ENCODE measurements at places on chromosomes 11 and 22.

DNA sequence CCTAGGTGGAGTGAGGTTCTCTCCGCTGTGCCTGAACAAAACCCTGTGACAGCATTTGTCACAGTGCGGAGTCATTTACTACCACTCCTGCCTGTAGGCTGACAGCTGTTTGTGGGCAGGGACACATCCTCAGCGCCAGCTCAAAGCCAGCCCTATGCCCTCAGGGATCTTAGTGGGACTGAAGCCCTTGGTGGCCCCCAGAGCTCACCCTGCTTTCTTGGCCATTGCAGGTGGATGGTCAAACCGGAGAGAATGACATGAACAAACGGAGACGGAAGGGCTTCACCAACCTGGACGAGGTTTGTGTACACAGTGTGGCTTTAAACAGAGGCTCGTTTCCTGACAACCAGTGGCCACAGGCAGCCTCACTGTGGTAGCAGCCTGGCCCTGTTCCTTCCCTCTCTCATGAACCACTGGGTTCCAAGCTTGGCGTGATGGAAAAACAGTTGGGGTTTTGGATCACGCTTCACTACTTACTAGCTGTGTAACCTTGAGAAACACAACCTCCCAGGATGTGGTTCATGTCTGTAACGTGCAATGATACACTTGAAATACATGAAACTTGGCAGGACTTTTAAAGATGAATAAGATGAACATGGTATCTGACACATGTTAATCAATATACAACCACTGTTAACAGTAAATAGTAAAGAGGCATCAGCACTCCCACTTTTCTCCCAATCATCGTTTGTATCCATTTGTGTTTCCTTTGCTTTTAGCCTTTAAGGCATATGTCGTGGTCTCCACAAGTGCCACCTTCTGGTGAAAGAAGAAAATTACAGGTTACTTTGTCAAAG lies 125.8 kb downstream of the MICAL2 start:
- peak; percentile 17 for DNase-seq

DNA sequence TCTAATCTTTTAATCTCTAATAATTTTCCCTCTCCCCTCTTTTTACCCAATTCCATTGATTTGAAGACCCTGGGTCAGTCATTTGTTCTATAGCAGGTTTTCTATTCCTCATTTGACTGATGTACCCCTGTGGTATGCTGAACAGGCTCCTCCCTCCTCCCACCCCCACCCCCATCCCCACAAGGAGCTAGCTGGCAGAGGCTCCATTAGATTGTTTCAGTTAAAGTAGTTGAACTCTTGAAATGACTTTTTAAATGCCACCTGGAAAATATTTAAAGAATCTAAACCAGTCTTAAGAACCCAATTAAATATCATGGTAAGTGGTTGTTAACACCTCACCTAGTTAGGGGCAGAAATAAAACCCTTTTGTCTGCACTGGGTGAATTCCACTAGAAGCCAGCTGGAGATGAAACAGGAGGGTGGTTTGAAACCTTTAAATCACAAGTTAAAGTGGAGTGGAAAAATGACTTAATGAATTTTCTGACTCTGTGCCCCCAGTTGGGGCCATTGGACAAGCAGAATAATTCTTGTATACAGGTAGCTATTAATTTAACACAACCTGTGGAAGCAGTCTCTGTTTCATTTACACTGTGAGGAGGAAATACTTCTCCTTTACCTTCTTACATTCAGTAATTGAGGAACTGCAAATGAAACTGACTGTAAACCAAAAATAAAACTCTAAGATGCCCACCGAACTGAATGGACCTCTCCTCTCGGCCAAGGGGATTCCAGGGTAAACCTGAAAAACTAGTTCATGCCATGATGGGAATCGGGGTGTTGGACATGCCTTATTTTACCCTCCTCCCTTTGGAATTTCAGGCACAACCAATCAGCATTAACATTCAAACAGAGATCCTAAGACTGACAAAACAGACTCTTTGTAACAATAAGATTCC lies 30.7 kb downstream of the PRR5L start:
- no peak for DNase-seq

GRCh38 chr11:33997584-33998251 lies 53.8 kb upstream of the CAPRIN1 start:
- DNase-seq, result no peak

- DNase-seq, result no peak
Measured at GRCh38 chr11:217704-218103, 10.2 kb downstream of the RIC8A start.

- DNase-seq, result no peak
Measured at GRCh38 chr22:43447380-43447779, 35.6 kb downstream of the MPPED1 start.

- no peak for DNase-seq
Measured at GRCh38 chr22:46104881-46105493, 45.3 kb upstream of the PPARA start.

DNA sequence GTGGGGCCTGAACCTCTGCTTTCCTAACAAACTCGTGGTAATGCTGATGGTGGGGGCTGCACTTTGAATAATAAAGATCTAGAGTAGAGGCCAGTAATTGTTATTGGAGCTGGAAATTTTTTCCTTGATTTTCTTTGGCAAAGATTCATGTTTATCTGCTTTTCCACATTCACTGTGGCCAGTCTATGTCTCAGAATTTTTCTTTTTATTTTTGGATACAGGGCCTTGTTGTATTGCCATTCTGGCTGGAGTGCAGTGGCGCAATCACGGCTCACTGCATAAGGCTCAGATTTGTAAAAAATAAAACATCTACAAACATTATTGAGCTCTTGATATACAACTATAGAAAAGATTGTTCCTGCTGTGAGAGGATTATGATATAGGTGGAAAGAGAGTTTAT lies 1.6 kb downstream of the TMEM135 start:
- DNase-seq, result no peak

DNA sequence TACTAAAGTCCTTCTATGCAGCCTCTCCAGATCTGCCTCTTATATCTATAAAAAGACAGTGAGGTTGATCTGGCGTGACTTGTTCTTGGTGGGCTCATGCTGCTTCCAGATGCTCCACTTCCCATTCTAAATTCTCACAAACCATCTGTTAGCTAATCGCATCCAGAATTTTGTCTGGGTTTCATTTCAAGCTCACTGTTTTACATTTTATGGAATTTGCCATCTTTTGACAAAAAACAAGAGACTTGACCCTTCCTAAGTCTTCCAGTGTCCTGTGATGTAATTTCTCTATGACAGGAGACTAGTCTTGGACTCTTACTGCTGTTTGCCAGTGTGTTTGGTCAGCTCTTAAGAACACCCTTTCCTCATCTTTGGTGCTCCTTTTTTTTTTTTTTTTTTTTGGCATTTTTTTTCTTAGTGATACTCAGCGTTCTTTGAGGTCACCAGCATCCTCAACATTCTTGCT lies 23.0 kb downstream of the CRKL start:
- no peak for DNase-seq

GRCh38 chr11:115527534-115528125 lies 23.4 kb upstream of the CADM1 start:
- DNase-seq, result no peak

- DNase-seq, result peak; percentile 21
Measured at GRCh38 chr11:61922539-61922938, 5.2 kb upstream of the RAB3IL1 start.

DNA sequence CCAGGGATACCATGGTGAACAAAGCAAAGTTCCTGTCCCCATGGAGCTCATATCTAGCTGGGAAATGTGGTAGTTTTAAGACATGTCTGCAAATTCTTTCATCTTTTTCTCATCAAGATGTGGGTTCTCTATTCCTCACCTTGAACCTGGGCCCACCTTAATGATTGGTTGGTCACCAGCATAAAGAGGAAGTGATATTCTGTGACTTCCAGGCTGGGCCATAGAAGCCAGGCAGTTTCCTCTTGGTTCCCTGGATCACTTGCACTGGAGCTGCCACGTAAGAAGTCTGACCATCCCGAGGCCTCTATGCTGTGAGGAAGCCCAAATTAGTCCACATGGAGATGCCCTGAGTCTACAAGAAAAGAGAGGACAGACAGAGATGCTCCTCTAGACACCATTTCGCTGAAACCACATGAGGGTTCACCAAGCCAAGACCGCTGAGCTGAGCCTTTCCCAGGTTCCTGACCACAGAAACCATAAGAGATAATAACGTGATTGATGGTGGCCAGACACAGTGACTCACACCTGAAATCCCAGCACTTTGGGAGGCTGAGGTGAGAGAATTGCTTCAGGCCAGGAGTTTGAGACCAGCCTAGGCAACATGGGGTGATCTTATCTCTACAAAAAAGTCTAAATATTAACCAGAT lies 119.5 kb upstream of the ISX start:
- DNase-seq, result no peak

- DNase-seq, result no peak
Measured at GRCh38 chr11:83475760-83476159, 189.6 kb upstream of the CCDC90B start.

Data from amniotic stem cell (primary cell).